ENCODE measurements at places on chromosomes 3 and 15.

GRCh38 chr3:193831495-193832455, 238.8 kb downstream of the OPA1 start:
- no peak for DNase-seq

- no peak for DNase-seq
Observed at GRCh38 chr3:87867001-87867400, 191.8 kb downstream of the CGGBP1 start.

DNA sequence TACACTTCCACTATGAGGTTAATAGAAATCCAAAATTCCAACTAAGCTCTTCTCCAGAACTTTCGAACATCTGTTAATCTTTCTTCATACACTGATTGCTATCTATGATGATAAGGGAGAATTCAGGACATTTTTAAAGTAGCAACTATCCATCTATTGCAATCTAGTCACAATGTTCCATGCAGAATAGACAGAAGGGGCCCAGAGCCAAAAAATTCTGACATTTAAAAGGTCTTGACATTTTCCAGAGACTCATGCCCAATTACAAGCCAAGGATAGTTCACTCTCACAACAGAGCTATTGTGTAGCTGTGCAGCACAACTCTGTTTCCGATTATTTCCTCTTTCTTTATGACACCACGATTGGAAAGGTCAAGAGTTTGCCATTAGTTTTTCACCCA, 999.7 kb upstream of the ALCAM start:
- DNase-seq: no peak

DNA sequence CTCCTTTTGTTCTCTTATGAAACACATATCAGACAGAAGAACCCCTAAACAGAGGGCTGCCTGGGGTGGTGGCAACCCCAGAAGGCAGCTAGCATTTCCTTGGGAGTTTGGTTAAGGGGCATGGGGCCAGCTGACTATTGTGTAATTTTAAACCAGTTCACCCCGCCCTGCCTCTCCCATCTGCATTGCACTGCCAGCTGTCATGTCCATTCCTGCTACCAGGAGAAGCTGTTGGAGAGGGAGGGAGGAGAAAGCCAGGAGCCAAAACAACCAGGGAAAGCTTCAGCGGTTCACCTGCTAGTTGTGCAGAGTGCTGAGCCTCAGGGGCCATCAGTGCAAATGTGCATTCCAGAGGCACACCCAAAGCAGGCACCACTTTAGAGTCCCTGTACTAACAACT, 47.6 kb upstream of the ATP1B3 start:
- no peak for DNase-seq

DNA sequence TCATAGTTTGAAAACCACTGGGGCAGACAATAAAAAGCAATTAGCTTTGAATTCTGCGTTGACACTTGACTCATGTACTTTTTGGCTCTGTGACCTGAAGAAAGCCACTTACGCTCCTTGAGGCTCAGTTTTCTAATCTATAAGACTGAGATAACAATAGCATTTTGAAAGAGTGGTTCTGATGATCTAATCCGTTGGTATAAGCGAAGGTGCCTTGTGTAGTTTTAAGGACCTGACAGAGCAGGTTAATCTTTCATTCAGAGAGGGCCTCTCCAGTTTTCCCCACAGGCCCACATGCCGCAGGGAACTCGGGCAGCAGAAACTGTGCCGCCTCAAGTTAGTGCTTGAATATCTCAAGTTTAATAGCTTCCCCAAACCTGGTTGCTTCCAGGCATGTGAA, 306.0 kb upstream of the GBE1 start:
- no peak for DNase-seq

DNA sequence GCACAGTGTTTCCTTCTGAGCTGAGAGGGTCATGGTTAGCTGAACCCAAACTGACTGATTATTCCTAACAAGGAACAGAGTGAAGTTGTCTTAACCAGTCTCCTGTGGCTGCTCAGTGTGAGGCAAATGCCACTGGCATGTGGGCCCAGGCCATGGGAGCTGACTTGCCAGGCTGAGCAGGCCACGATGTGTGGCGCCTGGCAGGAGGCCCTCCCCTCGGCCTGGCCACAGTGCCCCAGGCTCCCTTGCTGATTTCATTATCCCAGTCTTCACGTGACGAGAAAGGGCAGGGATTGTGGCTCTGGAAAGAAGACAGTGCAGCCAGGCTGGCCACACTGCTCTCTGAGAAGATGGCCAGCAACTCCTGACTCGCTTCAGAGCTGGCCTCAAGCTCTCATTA, 58.8 kb downstream of the SLCO2A1 start:
- DNase-seq: no peak

DNA sequence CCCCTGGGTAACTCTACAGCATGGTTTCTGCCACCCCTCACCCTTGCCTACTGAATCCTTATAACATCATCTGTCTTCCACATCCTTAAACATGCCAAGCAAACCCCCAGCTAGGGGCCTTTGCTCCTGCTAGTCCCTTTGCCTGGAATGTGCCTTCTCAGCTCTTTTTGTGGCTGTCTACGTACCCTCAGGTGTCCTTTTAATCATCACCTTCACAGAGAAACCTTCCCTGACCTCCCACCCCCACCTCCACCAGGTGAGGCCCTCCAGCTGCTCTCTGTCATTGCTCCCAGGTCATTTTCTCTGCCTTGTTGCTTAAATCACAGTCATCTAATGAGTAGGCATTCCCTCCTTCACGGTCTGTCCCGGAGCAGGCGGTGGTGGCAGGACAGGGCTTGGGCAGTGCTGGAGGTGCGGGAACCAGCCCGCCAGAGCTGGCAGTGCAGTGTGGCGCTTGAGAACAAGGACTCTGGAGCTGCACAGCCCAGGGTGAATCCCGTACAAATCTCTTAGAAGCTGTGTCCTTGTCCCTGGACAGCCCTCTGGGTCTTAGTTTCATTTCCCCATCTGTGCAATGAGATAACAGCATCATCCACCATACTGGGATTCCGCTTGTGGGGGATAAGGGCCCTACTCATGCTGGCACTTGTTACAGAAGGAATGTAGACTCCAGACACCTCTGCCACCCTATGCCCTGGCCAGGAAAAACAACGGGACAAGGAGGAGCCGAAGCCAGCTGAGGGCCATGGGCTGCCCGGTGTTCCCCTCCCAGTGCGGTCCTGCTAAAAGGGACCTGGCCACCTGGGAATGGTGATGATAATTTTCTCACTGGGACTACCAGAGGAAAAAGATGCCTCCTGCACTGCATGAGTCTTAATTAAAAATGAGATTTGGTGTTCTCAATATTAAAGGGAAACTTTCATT, 52.1 kb upstream of the IQSEC1 start:
- DNase-seq: no peak

GRCh38 chr3:13301286-13301987, 118.7 kb downstream of the NUP210 start:
- DNase-seq: no peak

- DNase-seq: no peak
Observed at GRCh38 chr3:106249159-106249558, 380.3 kb upstream of the CBLB start.

DNA sequence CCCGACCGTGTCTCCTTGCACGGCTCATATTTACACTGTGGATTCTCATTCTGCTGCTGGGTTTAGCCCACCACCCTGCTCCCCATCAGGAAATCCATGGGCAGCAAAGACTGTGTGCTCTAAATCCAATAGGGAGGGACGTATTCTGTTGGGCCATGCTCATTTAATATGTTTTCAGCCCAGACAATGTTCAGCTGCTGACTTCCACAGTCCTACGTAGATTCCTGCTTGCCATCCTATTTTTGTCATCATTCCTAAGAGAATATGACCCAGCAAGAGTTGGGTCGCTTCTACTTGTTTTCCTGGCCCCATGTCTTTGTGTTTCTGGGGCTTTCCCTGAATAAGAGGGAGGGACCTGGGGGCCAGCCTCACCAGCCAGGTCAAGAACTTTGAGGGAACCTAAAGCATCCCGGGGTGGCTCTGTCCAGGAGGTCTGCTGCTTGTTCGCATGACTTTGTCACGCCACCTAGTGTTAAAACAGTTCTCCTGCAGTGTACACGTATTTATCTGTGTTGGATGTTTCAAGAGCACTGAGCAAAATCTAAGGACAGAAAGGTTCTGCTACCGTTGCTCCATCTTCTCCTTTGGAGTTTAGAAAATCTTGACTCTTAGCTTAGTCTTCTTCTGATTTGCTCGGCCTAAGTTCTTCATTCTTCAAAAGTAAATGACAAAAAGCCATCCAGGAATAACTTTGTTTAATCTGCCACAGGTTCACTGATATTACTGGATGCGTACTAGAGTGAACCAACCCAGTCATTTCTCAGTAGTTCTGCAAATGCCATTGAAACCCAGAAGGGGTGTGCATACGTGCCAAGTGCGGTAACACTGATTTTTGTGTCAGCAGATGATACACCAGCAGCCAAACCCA, 79.8 kb upstream of the NR2E3 start:
- DNase-seq: no peak

- no peak for DNase-seq
Observed at GRCh38 chr15:90901175-90902039, 1.7 kb upstream of the MAN2A2 start.

DNA sequence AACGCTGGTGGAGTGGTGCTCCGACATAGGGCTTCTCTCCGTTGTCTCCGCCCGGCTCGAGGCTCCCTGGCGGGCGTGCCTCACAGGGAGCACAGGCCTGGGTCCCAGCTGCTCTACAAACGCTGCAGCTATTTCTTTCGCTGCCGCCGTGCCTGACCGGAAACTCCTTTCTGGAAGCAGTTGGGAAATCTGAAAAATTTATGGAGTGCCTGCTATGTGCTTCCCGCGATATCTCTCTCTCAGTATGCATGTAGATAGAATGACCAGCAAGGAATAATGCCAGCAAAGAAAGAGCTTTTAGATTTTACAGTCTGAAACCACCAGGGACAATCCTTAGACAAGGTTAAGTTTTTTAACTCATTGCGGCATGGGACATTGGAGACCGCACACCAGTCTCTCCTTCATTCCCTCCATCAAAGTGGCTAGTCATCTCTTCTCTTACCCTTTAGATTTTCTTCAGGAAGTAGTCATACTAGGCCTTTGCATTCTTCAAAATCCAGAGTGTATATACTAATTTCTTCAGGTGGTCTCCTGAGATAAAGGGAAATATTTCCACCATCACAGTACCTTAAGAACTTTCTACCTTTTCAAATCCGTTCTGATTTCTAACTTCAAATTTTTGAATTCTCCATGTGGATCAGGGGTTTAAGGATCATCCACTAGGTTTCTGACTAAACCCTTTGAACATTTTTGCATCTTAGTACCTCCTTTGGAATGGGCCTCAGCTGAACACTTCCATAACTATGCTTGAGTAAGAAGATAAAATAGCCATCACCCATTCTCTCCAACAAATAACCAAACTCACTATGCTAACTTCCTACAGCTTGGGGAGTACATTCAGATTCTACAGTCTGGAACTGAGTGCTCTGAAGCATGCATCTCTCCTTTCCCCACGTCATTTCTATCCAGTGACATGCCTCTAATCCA, 1.1 kb upstream of the NPHP3 start:
- no peak for DNase-seq

GRCh38 chr3:125634336-125634950, 39.1 kb upstream of the OSBPL11 start:
- DNase-seq: no peak

GRCh38 chr3:37223576-37223975, 49.2 kb upstream of the LRRFIP2 start:
- no peak for DNase-seq

- no peak for DNase-seq
Observed at GRCh38 chr15:23422099-23422945, 24.7 kb downstream of the GOLGA6L2 start.

GRCh38 chr3:31213869-31214486, 318.7 kb upstream of the STT3B start:
- no peak for DNase-seq

DNA sequence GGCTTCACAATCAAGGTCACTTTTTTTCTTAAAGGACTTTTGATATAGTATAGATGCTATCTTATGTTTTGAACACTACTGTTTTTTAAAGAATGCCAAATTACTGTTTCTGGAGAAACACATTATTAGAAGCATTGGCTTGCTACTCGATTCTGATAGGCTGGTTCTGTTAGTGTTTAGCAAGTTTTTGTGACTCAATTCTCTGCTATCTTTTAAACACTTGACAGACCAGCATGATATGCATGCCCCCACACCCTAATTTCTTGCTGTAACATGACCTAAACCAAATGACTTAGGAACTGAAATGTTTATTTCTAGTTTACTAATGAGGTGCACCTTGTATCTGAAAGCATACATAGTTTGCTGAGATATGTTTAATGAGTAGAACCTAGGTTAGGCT, 5.5 kb upstream of the IL20RB start:
- DNase-seq: no peak

DNA sequence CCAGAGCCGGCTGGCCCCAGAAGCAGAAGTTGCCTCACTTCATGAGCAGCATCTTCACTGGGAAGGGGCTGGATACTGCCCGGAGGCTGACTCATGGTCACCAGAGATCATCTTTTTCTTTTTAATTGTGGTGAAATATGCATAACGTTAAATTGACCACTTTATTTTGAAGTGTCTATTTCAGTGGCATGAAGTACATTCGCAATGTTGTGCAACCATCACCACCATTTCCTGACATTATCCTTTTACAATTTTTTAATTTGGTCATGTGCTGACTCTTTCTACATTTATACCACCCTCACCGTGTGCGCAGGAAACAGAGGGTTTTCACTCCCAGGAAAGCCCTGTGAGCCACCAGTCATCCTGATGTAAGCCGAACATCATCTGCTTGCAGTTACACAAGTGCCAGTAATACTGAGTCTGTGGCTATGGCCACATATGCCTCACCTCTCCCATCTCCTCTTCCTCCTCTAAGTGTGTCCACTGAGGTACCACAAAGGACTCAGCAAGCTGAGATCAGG, 51.6 kb upstream of the ABHD17C start:
- no peak for DNase-seq
